SJSA1 (cell line): ENCODE measurements at places on chromosomes 5 and 9. TPM values are rescaled to one million over a fixed set of nuclear protein-coding genes. Genes with fewer than 3 reads are reported as not detected.

SPATA31C1 gene
- not detected in 2 replicates for total RNA-seq

DNA sequence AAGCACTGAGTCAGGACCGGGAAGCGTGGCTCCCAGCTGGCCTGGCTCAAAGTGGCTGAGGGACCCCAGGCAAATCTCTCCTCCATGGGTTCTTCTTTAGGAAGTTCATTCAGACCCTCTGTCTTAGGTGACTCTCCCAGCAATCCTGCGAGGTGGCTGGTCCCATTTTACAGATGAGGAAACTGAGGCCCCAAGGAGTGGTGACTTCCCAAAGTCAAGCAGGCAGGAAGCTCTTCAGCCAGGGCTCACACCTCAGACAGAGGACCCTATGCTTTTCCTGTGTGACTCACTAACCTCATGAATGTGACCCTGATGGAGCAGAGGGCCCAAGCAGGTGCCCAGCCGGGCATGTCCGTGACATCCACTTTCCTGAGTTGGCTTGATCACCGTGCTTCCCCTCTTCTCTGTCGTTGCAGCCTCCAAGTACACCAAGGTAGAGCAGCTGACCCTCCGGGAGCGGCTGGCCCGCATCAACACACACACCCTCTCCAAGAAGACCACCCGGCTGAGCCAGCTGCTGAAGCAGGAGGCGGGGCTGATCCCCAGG, 36.5 kb downstream of the ARHGEF37 start:
- no peak for DNase-seq

DNA sequence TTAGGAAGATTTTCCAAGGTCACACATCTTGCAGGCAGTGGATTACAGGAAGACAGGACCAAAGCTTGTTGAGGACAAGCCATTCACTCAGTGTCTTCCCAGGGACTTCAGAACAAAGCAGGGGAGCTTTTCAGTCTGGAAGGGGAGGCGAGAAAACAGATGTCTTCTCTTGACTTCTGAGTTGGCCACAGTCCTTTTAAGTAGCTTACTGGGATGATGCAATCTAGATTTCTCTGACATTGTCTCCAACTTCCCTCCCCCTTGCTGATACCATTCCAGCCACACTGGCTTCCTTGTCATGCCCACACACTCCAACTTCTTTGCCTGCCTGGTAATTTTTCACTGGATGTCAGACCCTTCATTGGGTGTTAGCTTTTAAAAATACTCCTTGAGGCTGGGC, 174.2 kb upstream of the TBC1D2 start:
- DNase-seq: no peak

- DNase-seq: no peak
Observed at GRCh38 chr9:104107799-104108198, 13.7 kb downstream of the SMC2 start.

DNA sequence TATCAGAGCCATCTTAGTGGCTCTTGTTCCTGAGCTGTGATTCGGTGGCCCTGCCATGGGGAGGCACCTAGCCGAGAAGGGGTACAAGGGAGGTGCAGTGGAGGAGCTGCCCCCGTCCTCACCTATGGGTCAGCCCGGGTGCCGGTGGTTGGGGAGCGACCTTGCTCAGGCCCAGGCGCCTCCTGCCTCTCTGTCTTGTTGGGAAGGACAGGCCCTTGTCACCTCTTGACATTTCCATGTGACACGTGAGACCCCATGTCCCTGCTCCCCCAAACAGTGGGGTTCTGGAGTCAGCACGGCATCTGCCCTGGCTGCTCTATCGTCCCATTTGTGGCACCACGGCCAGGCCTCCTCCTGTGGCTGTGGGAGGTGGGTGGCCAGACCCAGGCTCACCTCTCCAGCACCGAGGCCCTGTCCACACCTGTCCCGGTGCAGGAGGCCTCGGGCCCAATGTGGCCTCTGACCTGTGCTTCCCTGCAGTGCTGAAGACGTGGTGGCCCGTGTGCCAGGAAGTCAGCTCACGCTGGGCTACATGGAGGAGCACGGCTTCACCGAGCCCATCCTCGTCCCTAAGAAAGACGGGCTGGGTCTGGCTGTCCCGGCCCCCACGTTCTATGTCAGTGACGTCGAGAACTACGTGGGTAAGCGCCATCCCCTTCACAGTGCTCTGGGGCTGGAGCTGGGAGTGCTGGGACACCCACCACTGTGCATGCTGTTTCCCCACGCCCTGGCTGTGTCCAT, 68.9 kb downstream of the PHF2 start:
- no peak for DNase-seq

GFPT2 gene
- 125 and 138 TPM in 2 replicates for total RNA-seq

BNIP1 gene
- 16.7 and 34.6 TPM in 2 replicates for total RNA-seq

KIAA0825 gene
- total RNA-seq: 1.8 and 1.9 TPM in 2 replicates

DNA sequence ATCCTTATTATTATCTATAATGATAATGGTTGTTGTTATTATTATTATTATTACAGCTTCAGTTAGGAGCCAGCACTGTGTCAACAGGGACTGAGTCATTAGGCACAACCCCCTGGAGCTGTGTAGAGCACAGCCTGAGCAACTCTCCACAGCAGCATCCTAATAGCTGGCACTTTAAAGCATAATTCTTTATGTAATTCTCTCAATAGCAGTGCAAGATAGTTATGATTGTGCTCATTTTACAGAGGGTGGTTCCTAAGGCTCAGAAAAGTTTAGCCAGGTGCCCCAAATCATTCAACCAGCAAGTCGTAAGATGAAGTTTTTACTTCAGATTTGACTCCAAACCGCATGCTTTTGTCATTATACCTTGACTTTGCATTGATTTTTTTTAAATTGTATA, 390.3 kb downstream of the ANXA1 start:
- DNase-seq: no peak

DNA sequence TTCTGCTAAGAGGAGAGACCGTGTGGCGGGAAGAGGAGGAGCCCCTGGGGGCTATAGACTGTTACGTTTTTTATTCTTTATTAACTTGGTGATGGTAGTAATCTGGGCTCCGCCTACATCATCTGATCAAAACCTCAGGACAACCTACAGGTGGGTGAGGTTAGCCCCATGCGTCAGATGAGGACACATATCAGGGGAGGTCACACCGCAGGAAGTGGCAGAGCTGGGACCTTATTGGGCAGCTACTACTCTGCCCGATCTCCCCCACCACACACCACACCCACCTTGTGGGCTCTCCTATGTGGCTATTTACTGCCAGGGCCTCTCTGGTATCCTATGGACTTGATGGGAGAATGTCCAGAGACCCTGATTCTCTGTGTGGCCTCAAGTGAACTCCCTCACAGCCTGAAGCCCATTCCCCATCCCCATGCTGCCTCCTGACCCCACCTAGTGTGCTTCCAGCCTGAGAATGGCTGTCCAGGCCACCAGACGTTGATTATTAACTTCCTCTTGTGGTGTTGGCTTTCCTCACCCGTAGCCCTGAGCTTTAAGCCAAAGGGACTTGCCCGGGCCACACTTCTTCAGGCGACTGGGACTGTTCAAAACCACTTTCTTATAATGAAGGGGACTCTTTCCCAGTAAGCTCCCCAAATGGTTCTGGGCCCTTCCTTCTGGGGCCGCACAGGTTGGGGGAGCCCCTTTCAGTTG, 8.2 kb downstream of the UNC5A start:
- no peak for DNase-seq

LCNL1 gene
- total RNA-seq: not detected in 2 replicates

DNA sequence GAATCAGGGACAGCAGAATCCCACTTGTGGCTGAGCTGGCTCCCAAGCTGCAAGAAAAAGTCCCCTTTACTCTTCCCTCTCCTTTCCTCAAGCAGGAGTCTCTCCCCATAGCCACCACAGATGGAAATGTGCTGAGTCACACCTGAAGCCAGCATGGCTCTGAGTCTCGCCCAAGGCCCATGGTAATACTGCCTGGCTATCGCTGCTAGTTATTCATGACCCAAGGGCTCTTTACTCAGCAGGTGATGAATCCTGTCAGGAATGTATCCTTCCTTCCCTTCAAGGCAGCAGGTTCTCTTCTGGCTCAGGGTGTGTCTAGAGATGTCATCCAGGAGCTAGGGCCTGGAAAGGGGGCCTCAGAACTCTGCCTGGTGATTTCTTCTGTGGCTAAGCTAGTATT, 403.3 kb upstream of the PTPRD start:
- DNase-seq: no peak

SLC36A2 gene
- not detected in 2 replicates for total RNA-seq

- DNase-seq: peak; percentile 21
Observed at GRCh38 chr9:128412120-128412790, 8.4 kb upstream of the CERCAM start.

GRCh38 chr5:157917899-157918809, 59.2 kb upstream of the CLINT1 start:
- peak; percentile 66 for DNase-seq

- DNase-seq: no peak
Observed at GRCh38 chr9:27385606-27386322, 88.8 kb upstream of the EQTN start.

GRCh38 chr9:3138231-3139229, 294.6 kb upstream of the PUM3 start:
- no peak for DNase-seq

MRNIP gene
- total RNA-seq: 10.4 and 17.7 TPM in 2 replicates

DNA sequence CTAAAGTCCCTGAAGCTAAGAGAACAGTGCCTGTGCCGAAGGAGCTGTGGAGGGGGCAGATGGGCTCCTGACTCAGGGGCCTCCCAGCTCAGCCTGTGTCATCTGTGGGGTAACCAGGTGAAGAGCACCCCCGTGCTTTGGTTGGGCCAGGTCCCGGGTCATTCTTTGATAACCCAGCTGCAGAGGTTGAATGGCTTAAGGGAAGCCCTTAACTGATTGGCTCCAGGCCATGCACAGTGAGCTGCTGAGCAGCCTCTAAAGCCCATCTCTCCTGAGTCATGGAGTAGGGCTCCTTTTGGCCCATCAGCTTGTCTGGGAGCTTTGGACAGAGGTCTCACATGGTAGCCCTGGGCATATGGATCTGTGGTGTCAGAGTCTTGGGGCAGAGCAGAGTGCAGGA, 28.7 kb downstream of the COL27A1 start:
- no peak for DNase-seq

GRCh38 chr5:84273517-84273883, 111.2 kb downstream of the EDIL3 start:
- DNase-seq: no peak

- DNase-seq: no peak
Observed at GRCh38 chr5:116685069-116685468, 110.4 kb upstream of the SEMA6A start.

GRCh38 chr9:69171049-69171448, 3.0 kb upstream of the TJP2 start:
- no peak for DNase-seq

DNA sequence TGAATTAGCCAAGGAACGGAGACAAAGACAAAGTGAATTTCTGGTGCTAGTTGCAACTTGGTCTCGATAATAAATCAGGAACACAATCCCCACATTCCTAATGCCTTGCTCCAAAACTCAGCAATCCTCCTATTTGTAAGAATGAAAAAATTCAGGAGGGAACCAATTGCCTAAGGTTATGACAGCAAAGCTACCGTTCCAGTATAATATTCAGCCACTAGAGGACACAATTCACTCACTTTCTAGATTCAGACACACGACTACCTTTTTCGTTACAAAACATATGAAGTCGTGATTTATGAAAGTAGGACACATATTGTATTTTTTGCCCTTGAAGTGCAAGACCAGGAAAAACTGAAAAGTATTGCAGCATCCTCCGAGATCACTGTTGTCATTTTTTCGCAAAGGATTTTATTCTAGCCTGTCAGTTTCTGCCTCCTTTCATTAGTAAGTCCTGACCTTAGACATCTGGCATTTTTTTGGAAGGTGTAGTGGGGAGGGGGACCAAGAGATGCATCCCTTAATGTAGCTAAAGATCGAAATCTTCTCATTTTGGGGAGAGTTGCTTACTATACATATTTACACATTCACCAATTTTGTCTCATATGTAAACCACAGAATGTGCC, 133.1 kb downstream of the DOCK8 start:
- no peak for DNase-seq

GRCh38 chr5:134794082-134794481, 35.5 kb downstream of the DDX46 start:
- no peak for DNase-seq

ADAMTS13 gene
- total RNA-seq: 0.24 and 0.88 TPM in 2 replicates

- peak; percentile 36 for DNase-seq
Observed at GRCh38 chr9:107737987-107738743, 248.6 kb upstream of the KLF4 start.

- DNase-seq: no peak
Observed at GRCh38 chr5:125103459-125103858, 357.0 kb upstream of the ZNF608 start.

GRCh38 chr5:111856876-111857466, 100.0 kb upstream of the NREP start:
- no peak for DNase-seq

DNA sequence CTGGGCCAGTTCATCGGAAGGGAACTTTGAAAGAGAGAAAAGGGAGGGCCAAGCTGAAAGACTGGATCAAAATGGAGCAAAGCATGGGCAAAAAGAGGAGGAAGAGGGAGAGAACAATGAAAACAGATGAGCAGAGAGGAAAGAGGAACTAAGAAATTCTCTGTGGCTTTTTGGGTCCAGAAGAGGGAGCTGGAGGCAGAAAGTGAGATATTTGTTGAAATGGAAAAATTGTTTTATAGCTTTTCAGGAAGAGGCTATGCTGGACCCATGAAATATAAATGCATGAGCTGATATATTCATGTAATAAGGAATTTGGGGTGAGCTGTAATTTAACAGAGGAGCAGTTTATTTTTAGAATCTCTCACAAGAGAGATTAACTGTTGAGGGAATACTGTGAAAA, 457.3 kb downstream of the DMAC1 start:
- DNase-seq: no peak

GTF3C4 gene
- 10.9 and 17.1 TPM in 2 replicates for total RNA-seq

DNA sequence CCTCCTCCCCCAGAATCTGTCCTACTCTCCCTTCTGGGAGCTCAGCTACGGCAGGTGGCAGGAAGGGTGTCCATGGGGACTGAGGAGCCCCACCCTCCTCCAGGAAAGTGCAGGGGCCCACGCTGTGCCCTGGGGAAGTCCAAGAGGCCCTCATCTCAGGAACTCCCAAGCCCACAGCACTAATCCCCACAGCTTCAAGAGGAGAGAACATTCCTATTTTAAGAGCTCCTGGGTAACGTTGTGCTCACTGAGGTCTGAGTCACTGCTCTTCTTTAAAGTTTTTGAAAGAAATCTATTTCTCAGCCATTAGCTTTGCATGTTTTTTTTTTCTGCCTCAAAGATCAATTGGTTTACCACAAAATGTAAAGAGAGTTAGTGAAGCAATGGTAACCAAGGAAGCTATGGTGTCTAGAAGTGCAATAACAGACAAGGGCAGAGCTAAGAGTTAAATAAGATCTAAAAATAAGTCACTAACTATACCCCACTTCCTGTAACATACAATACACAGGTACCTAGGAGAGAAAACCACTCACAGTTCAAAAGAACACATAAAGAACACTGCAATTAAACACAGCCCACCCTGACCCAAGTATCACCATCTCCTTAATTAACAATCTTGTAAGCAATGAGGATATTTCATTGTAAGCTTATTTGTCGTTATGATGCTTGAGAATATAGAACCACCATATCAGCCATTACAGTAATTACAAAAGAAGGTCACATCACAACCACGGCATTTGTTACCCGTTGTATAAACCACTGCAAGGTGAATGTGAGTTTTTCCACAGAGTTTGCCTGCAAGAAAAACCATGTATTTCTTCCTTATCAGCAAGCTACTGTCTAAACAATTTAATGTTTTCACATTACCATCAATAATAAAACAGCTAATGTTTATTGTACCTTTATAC, 382.3 kb upstream of the SLC30A5 start:
- no peak for DNase-seq
